ENCODE measurements at places on chromosomes 1 and 21.

DNA sequence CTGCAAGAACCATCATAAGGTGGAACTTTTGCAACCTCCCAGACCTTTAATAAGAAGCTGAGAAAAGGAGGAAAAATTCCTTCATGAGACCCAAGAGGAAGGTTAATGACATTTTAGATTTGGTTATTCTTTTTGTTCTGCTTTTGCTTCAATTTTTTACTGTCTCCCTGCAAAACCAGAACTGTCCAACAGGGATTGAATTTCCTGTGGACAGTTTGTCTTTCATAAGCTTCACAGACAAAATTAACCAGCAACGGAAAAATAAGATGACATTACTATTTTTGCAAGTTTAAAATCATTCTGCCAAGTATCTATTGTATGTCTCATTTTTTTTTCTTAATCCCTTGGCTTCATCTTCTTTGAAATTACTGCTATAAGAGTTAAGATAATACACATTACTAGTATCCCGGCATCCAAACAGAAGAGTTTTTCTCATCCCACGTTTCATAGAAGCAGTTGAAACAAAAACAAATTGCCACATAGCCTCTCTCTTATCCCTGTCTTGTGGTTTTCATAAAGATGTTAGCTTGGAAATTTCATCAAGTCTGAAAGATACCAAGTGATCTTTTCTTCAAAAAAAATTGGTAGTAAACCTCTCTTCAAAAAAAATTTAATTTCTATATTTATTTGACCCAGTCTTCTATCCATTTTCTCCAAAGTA is 465.3 kb upstream of the PTBP2 start:
- no peak for DNase-seq

- DNase-seq = no peak
These were observed 94.1 kb downstream of the TENT5C start for GRCh38 chr1:117699953-117700352.

DNA sequence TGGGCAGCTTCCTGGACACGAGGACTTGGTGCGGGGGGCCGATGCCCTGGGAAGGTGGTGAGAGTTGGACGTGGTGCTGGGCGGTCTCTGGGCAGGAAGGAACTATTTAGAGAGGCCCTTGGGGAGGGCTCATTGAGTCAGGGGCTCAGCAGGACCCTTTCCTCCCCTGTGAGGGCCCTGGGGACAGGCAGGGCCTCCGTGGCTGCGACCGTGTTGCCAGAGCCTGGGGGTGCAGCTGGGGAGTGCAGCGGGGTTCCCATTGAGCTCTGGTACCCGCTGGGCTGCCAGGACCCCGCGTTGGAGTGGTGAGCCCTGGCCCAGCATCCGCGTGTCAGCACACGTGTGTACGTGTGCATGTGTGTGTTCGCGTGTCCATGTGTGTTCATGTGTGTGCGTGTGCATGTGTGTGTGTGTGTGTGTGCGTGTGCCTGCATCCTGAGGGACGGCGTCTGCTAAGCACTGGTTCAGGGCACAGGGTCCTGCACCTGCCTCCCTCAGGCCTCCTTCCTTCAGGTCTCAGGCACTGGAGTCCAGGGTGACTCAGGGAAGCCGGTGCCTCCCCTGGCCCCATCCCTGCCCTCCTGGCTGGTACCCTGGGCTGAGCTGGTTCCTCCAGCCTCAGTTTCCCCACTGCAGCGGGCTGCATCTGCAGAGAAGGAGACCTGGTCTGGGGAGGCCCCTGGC is 10.7 kb downstream of the RNF223 start:
- no peak for DNase-seq

- DNase-seq = no peak
These were observed 17.6 kb upstream of the MAP1LC3C start for GRCh38 chr1:242016479-242016878.

DNA sequence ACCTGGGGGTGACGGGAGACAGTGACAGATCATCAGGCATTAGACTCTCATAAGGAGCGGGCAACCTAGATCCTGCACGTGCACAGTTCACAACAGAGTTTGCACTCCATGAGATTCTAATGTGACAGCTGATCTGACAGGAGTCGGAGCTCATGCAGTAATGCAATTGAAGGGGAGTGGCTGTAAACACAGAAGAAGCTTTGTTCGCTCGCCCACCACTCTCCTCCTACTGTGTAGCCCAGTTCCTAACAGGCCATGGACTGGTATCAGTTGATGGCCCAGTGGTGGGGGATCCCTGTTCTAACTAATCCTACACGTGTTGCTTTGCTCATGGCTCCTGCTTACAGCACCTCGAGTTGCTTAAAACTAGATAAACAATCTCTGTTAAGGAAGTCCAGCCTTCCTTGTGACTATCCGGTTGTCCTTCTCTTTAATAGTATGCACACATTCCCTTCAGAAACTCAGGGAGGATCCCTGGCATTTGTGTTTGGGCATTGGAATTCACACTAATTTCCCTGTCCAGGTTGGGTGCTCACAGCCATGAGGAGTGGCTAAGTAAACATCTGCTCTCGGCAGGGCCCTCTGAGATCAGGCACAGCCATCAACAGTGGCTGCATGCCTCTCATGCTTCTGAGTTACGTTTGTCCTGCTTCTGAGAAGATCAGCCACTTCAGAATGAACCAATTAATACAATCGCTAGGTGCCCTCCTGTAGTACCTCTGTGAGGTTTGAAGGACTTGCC is 21.1 kb upstream of the F3 start:
- no peak for DNase-seq

GRCh38 chr1:237394281-237394680 is 352.3 kb downstream of the RYR2 start:
- no peak for DNase-seq

DNA sequence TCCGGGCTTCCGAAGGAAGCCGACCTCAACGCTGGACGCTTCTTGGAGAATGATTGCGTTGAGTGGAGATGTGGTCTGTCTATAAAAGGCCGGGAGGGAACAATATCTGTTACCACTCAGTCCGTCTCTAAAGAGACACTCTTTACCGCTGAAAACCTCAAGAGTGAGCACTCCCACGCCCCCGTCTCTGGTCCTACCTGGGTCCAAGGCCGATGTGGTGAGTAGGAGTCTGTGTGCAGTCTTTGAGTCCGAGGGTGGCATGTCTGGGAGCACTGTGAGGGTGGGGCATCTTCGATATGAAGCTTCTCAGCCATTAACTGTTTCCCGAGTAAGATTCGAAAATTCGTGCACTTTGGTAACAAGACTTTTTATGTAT is 576 bp downstream of the ZFP69 start:
- peak; percentile 5 for DNase-seq

Measured in inflammatory macrophage (primary cell).